ENCODE measurements at places on chromosomes 5 and 9. TPM values are rescaled to one million over a fixed set of nuclear protein-coding genes. Genes with fewer than 3 reads are reported as not detected.

DNA sequence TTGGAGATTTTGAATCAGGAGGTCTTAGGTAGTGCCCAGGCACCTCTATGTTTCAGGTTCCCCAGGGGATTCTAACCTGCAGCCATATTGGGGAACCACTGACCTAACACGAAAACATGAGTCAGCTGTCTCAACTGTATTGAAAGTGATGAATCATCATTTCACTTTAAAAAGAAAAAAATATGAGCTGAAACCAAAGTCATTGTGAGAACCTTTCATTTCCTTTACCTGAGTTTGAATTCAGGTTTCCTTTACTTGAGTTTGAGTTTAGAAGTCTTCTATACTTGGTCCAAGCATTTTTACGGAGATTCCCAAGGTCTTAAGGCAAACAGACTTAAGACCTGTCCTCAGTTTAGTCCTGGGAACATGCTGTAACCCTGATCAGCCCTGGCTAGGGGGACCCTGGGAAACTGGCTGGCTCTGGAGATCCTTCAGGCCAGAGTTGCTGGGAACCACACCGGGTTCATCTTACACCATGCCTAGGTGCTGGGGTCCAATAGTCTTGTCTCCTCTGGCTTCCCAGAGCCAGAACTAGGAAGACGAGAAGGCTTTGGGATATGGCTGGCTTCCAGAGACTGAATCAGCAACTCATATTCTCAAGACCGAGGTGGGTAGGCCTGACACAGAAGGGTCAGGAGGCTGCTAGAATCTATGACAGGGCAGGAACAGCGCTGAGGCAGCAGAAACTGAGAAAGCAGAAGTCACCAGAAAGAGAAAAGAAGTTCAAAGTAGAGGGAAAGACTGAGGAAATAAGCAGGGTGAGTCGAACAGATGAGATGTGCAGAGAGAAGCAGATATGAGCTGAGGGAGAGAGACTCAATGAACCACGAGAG lies 16.4 kb upstream of the PDCD1LG2 start:
- H3K4me1 ChIP-seq, result peaks cover 6% of the 10 kb centered on the region
- no peak for DNase-seq
- no peaks in the 10 kb centered on the region for H3K36me3 ChIP-seq

GRIN3A gene
- total RNA-seq, result not detected

- no peak for DNase-seq
- no peaks in the 10 kb centered on the region for H3K36me3 ChIP-seq
- no peak overlapping the region for H3K4me3 ChIP-seq
- H3K27ac ChIP-seq, result no peak overlapping the region
Measured at GRCh38 chr5:45507178-45507577, 189.0 kb downstream of the HCN1 start.

DNA sequence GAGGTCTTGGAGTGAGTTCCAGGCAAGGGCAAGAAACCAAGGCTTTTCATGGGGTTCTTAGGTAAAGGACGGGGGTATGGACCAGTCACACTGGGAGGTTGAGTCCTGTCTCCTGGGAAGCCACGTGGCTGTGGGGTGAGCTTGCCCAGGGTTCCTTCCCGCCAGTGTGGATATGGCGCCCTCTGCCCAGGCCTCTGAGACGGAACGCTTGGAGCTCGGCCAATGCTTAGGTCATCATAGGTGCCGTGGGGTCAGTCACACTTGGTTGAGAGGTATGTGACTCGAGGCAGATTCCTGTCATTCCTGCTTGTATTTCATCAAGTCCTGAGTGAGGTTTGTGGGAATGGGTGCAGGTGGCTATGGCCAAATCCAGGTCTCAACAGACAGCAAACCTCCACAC lies 46.2 kb downstream of the TENT4A start:
- H3K36me3 ChIP-seq, result peaks cover 2% of the 10 kb centered on the region
- no peaks in the 10 kb centered on the region for H3K4me1 ChIP-seq
- no peak overlapping the region for H3K4me3 ChIP-seq

- peaks cover 2% of the 10 kb centered on the region for H3K4me1 ChIP-seq
- H3K36me3 ChIP-seq, result no peaks in the 10 kb centered on the region
- no peak overlapping the region for H3K4me3 ChIP-seq
Measured at GRCh38 chr5:135232958-135233357, 166.1 kb downstream of the MACROH2A1 start.

ANKRD18B gene
- total RNA-seq, result 1.2 TPM

DNA sequence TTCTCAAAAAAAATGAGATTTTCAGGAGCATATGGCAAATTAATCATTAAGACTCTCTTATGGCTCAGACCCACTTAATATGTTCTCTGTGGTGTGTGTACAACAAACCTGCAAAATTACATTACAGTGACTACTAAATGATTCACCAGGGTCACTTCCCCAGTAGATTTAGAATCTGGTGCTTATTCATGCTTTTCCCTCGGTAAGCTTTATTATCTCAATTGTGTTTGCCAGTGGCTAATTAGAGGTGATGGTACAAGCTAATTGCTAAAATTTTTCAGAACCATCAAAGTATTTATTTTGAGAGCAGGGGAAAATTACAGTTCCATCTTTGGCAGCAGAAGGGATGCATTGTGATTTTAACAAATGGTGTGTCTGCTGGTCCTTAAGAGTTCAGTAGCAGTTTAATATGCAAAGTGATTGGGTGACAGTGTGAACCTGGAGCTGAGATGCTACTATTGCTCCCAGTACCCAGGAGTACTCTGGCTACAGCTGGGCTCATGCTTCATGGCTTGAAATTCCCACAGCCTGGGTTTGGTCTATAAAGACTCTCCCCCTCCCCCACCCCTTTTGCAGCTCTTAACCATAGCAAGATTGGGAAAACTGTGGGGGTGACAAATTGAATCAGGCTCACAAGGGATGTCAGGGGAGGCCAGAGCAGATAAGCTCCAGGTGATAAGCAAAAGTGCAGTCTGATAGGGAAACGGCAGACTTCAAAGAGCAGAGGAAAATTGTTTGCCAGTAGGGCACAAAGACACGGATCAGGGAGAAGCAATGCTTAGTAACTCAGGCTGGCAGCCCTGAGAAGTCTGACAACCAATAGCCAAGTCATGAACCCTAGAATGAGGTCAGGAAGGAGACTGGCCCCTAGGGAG lies 92.8 kb upstream of the RAD23B start:
- H3K4me3 ChIP-seq, result no peak overlapping the region
- peaks cover 28% of the 10 kb centered on the region for H3K27me3 ChIP-seq
- H3K36me3 ChIP-seq, result no peaks in the 10 kb centered on the region

DNA sequence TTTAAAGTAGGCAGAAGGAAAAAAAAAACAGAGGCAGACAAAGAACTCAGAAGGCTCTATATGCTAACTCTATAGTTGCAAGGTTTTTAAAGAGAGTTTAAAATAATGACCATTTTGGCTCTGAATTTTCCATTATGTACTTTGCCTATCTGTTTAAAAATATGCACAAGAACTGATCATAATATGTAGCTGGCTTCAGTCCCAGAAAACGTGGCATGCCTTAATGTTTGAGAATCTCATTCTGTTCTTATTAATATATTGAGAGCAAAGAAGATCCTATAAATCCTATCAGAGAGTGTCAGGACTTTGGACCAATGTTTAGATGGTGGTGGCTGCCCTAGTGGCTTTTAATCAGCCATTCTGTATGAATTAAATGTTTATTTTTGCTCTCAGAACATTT lies 121.5 kb downstream of the JMY start:
- peaks cover 6% of the 10 kb centered on the region for H3K27me3 ChIP-seq
- DNase-seq, result no peak
- H3K4me3 ChIP-seq, result no peak overlapping the region
- no peaks in the 10 kb centered on the region for H3K4me1 ChIP-seq

IRGM gene
- 2.7 TPM for total RNA-seq

DNA sequence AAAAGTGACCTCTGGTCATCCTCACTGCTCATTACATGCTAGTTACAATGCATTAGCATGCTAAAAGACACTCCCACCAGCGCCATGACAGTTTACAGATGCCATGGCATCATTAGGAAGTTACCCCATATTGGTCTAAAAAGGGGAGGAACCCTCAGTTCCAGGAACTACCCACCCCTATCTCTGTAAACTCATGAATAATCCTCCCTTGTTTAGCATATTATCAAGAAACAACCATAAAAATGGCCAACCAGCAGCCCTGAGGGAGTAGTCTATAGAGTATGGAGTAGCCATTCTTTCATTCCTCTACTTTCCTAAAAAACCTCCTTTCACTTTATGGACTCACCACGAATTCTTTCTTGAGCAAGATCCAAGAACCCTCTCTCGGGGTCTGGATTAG lies 89.4 kb downstream of the ATPSCKMT start:
- H3K36me3 ChIP-seq, result no peaks in the 10 kb centered on the region
- no peak overlapping the region for H3K4me3 ChIP-seq
- no peak overlapping the region for H3K27ac ChIP-seq
- peaks cover 20% of the 10 kb centered on the region for H3K27me3 ChIP-seq

- no peaks in the 10 kb centered on the region for H3K27me3 ChIP-seq
- DNase-seq, result no peak
- H3K36me3 ChIP-seq, result no peaks in the 10 kb centered on the region
- no peak overlapping the region for H3K27ac ChIP-seq
- no peak overlapping the region for H3K4me3 ChIP-seq
Measured at GRCh38 chr5:91830361-91830953, 447.3 kb upstream of the ARRDC3 start.

DNA sequence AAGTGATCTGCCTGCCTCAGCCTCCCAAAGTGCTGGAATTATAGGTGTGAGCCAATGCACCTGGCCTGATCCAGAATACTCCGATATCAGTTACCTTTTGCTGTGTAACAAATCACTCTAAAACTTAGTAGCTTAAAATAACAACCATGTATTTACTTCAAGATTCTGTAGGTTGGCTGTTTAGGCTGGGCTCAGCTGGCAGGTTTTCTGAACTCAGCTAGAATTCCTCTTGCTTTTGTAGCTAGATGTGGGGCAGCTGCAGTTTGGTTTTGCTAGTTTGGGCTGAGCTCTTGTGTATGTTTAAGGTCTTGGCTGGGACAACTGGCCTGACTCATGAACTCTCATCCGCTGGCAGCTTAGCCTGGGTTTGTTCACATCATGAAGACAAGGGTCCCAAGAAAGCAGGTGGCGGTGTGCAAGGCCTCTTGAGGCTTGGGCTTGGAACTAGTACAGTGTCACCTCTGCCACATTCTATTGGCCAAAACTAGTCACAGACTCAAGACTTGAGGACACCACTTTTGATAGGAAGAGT lies 138.3 kb upstream of the SHB start:
- no peak overlapping the region for H3K4me3 ChIP-seq
- H3K4me1 ChIP-seq, result peaks cover 4% of the 10 kb centered on the region
- no peak for DNase-seq

- DNase-seq, result no peak
- no peaks in the 10 kb centered on the region for H3K36me3 ChIP-seq
- no peak overlapping the region for H3K27ac ChIP-seq
- H3K27me3 ChIP-seq, result peaks cover 25% of the 10 kb centered on the region
- no peak overlapping the region for H3K4me3 ChIP-seq
Measured at GRCh38 chr5:1732945-1733344, 66.7 kb downstream of the MRPL36 start.

- no peak overlapping the region for H3K4me3 ChIP-seq
- no peaks in the 10 kb centered on the region for H3K36me3 ChIP-seq
- H3K27me3 ChIP-seq, result no peaks in the 10 kb centered on the region
- no peaks in the 10 kb centered on the region for H3K4me1 ChIP-seq
Measured at GRCh38 chr5:125584140-125584520, 837.7 kb upstream of the ZNF608 start.

DNA sequence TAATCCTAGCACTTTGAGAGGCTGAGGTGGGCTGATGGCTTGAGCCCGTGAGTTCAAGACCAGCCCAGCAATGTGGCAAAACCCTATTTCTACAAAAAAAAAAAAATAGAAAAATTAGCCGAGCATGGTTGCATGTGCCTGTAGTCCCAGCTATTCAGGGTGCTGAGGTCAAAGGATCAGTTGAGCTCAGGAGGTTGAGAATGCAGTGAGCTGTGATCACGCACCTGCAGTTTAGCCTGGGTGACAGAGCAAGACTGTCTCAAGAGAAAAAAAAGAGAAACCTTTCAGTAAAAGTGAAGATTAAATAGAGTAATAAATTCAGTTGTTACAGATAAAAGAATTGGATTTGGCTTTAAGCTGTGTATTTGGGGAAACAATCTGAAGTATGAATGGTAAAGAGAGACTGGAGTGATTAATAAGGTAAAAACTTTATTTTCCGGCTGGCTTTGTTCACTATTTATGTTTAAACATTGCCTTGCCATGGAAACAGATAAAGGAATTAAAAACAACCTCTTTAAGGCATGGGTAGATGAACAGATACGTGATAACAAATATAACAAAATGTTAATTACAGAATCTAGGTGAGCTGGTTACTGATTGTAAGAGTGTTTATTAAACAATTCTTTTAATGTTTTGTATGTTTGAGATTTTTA lies 56.0 kb upstream of the PCAT7 start:
- no peak for DNase-seq
- peaks cover 27% of the 10 kb centered on the region for H3K27me3 ChIP-seq
- H3K36me3 ChIP-seq, result peaks cover 2% of the 10 kb centered on the region

DNA sequence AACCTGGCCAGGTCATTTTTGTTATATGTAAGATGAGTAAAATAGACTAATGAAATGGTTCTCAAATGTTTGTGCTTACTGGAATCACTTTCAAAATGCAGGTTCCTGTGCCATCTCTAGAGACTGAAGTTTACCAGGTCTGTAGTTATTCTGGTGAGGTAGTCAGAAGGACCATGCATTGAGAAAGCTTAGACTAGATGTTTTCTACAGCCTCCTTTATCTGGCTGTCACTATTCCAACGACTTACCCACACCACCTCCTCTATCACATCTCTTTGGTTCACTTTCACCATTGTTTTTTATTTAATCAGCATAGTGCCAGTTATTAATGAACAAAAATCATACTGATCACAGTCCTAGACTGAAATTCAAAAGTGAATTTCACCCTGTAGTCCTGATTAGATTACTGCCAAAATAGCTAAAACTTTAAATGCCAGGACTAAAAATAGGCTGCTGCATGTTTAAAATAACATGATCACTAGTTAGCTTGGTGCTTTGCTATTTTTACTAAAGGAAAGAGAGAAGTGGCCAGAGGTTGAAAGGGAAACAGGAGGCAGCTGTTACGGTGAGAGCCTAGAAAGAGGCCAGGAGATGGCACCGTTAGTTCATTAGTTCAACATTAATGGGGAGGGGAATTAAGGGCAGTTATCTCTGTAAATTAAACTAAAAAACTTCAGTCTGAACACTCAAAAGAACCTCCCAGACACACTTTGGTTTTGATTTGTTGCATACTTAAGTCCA lies 13.9 kb upstream of the FNIP1 start:
- H3K27ac ChIP-seq, result no peak overlapping the region
- no peaks in the 10 kb centered on the region for H3K4me1 ChIP-seq
- no peak for DNase-seq

NDOR1 gene
- 30.7 TPM for total RNA-seq
